ENCODE measurements at places on chromosomes 4 and X.

DNA sequence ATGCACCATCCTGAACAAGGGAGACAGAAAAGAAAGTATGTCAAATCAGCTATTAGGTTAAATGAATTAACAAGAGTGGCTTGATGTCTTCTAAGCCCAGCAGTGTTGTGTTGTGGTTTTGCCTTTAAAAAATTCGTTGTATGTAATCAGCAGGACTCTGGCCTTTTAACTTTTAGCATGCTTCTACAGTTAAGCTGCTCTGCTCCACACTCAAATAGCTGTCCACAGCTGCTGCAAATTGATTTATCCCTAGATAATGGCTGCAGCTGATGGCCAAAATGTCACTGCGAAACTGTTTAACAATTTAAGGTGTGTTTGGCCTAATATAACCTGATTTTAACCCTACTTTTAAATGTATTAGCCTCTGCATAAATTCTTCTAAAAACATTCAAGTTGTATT is 85.8 kb downstream of the CXXC4 start:
- no peak for DNase-seq

GRCh38 chr4:166675411-166675810 is 558.9 kb downstream of the SPOCK3 start:
- DNase-seq, result no peak

DNA sequence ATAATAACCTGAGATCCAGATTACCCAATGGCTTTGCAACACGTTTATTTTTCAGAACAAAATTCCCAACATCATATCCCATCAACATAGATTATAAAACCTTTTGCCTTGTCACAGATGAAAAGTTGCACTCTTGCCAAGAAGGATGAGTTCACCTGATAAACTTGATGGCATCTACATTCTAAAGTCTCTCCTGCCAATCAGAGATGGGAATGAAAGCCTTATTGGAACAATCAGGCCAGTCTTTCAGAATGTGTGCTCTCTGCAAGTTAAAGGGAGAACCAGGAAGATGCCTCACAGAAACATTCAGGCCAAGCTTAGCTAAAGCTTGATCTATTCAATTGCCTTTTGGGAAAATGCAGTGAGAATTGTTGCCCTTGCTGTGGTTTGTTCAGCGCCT is 1.3 kb downstream of the LPAR4 start:
- no peak for DNase-seq

GRCh38 chr4:54281054-54281766 is 52.1 kb downstream of the PDGFRA start:
- no peak for DNase-seq

DNA sequence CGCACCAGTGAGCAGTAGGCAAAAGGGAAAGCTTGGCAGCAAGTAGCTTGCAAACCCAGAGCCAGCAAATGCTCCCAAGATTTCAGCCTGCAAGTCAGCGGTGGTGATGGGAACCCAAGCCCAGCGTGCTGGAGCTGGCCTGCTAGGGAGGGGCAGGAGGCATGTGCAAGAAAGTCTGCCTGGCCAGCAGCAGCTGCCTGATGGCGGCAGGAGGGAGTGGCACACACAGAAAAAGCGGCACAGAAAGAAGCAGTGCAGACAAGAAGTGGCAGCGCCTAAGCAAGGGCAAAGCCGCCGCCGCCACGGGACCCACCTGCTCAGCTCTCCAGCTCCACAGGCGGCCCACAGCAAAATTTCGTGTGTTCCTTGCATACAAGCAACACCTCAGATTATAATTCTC is 1206.5 kb upstream of the PABPC4L start:
- DNase-seq, result no peak

DNA sequence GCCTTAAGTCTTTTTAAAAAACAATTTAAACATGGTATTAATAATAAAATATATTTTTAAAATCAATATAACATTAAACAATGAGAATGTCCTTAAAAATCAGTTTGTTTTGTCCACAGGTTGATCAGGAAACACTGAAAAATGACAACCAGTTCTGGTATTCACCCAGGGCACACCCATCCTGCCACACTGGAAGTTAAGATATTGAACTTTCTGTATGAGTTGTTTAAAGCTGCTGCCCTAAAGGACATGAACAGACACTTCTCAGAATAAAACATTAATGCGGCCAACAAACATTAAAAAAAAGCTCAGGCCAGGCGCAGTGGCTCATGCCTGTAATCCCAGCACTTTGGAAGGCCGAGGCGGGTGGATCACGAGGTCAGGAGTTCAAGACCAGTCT is 15.0 kb upstream of the HOPX start:
- no peak for DNase-seq

DNA sequence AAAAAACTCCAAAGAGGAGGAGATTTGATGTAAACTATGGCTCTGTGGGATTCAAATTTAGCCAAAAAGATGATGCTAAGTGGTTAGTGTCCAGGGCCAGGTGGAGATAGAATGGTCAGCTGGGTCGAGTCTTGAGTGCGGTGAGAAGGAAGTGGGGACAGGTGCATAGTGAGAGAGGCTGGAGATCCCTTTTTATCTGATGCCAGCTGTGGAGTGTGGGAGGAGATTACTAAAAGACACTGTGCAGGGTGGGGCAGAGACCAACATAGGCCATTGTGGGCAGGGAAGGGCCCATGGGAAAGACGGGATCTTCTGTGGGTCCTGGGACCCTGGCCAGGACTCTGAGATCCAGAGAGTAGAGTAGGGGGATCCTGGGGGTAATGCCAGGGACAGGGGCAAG is 34.6 kb upstream of the LEF1 start:
- DNase-seq, result no peak

- DNase-seq, result no peak
Observed at GRCh38 chr4:73896416-73896815, 27.2 kb downstream of the CXCL1 start.

All from CD8-positive, alpha-beta T cell (primary cell).